Endothelial cell of umbilical vein (primary cell): ENCODE measurements at places on chromosomes 12 and 14. TPM values are rescaled to one million over a fixed set of nuclear protein-coding genes. Genes with fewer than 3 reads are reported as not detected.

DNA sequence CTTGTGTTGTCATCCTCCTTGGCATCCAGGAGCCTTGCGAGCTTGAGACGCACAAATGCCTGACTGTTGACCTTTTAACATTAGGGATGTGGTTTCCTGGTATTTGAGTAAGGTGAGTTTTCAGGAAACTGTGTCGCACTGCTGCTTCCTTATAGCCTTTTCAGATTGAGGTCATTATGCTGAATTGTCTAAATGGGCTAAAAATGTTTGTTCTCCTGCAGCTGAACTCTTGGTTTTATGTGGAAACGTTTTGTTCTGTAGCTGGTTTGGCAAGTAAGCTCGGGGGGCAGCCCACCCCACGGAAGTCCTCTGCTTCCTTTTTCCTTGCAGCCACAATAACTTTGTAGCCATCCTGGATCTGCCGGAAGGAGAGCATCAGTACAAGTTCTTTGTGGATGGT is 5.7 kb downstream of the PRKAB1 start:
- peak; percentile 85 for DNase-seq

DNA sequence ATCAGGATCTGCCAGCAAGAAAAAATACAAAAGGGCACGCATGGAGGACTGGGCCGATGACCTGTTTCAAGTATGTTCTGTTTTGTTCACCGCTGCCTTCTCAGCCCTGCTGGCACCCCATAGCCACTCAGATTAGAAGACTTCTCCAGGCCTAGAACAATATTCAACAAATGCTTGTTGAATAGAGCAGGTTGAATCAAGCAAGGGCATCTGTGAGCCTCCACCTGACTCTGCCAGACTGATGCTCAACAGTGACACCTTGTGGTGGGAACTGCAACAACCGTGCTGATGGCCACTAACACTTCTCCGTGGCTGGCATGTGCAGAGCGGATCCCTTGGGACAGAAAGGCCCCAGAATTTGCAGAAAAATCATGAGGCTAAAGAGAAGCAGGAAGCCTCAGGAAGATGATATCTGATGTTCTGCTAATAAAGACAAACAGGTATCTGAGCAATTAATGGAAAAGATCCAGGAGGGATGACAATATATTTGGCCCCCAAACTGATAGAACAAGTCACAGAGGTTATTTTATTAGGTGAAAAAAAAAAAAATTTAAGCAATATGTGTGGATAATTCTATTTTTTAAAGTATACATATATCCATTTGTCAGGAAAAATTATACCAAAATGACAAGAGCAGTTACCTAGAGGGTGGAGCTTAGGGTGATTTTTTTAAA is 114.3 kb downstream of the KSR2 start:
- DNase-seq = peak; percentile 52

GRCh38 chr12:130576371-130576816 is 139.7 kb downstream of the RIMBP2 start:
- DNase-seq = no peak

GRCh38 chr12:113333877-113334785 is 778 bp downstream of the SLC8B1 start:
- DNase-seq = peak; percentile 28

- no peak for DNase-seq
Measured at GRCh38 chr12:11729439-11730150, 80.1 kb downstream of the ETV6 start.

DNA sequence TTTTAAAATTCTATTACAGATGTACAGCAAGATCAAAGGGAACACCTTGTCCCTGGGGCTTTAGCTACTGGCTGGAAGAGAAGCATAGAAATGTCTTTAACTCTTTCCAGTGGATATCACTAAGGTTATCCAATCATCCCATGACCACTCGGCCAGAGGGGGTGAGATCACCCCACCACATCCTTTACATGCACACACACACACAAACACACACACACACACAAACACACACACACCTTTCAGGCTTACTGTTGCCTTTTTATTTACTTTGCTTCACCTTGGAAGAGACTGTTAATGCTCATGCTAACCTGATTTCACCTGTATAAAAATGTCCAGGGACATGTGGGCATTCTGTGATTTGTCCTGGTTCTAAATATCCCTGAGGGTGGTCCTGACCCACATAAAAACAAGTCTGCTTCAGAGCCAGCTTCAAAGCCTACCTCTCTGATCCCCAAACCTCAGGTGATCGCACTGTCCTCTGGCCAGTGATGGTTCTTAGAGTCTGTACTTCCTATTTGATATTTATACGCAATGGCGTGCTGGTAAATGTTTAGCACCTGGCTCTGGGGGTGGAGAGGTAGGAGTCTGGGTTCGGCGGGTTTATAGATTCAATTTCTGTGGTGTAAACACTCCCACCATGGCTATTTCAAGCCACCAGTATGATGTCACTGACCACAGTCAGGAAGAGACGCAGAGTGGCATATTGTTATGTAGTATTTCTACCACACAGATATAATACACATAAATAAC is 166.1 kb upstream of the EEA1 start:
- no peak for DNase-seq

- DNase-seq = no peak
Measured at GRCh38 chr12:132492522-132492921, 2.6 kb downstream of the FBRSL1 start.

Gene PLEKHD1
- total RNA-seq = not detected in 2 replicates

Gene HOXC12
- not detected in 2 replicates for total RNA-seq

Gene VDR
- 0.48 and 0.73 TPM in 2 replicates for total RNA-seq

Gene TMED10
- total RNA-seq = 313 and 338 TPM in 2 replicates

Gene CDKN3
- total RNA-seq = 52.0 and 53.2 TPM in 2 replicates
